Placental pericyte (primary cell): ENCODE measurements at places on chromosomes 13 and 19. TPM values are rescaled to one million over a fixed set of nuclear protein-coding genes. Genes with fewer than 3 reads are reported as not detected.

UPK1A gene
- total RNA-seq: not detected in 2 replicates

ZNF160 gene
- total RNA-seq: 32.8 and 32.9 TPM in 2 replicates

PLIN5 gene
- under 0.01 TPM in 1 of 2 replicates, not detected in the other for total RNA-seq

CDC42EP5 gene
- 8.5 and 9.4 TPM in 2 replicates for total RNA-seq

KLK10 gene
- total RNA-seq: not detected in 2 replicates

NEK3 gene
- total RNA-seq: 9.4 and 14.0 TPM in 2 replicates

ZNRF4 gene
- not detected in 2 replicates for total RNA-seq

NPAS1 gene
- total RNA-seq: 0.44 and 1.1 TPM in 2 replicates

TMEM255B gene
- 0.66 and 2.4 TPM in 2 replicates for total RNA-seq

SYDE1 gene
- total RNA-seq: 26.5 and 69.6 TPM in 2 replicates

TFPT gene
- 15.2 and 21.9 TPM in 2 replicates for total RNA-seq

ZFR2 gene
- not detected in 2 replicates for total RNA-seq

TBXA2R gene
- 1.5 and 5.6 TPM in 2 replicates for total RNA-seq

DCLK1 gene
- under 0.01 and 1.1 TPM in 2 replicates for total RNA-seq

ADGRL1 gene
- 2.6 and 2.8 TPM in 2 replicates for total RNA-seq

RNF225 gene
- 0.22 and 0.43 TPM in 2 replicates for total RNA-seq

OXGR1 gene
- total RNA-seq: not detected in 2 replicates

LILRA1 gene
- total RNA-seq: not detected in 2 replicates

PLK5 gene
- not detected in 2 replicates for total RNA-seq

PTH2 gene
- not detected in 2 replicates for total RNA-seq

VSIG10L gene
- total RNA-seq: 0.88 and 1.4 TPM in 2 replicates

ZNF296 gene
- 0.57 TPM in 1 of 2 replicates, not detected in the other for total RNA-seq

ZNF709 gene
- total RNA-seq: 0.66 and 1.9 TPM in 2 replicates

NKG7 gene
- not detected in 2 replicates for total RNA-seq

ADGRE1 gene
- 0.22 TPM in 1 of 2 replicates, not detected in the other for total RNA-seq

GPR12 gene
- not detected in 2 replicates for total RNA-seq

IQCN gene
- 0.57 and 1.1 TPM in 2 replicates for total RNA-seq

ZNF844 gene
- total RNA-seq: 4.0 and 5.0 TPM in 2 replicates

SIGLEC5 gene
- total RNA-seq: not detected in 2 replicates
